ENCODE measurements at places on chromosomes 2 and 18. TPM values are rescaled to one million over a fixed set of nuclear protein-coding genes. Genes with fewer than 3 reads are reported as not detected.

MATN3 gene
- polyA plus RNA-seq: 0.81 TPM

TCF23 gene
- not detected for polyA plus RNA-seq

HOXD10 gene
- polyA plus RNA-seq: not detected

DUSP2 gene
- 1.2 TPM for polyA plus RNA-seq

MFSD2B gene
- 0.12 TPM for polyA plus RNA-seq

CMPK2 gene
- polyA plus RNA-seq: 3.1 TPM

TMEFF2 gene
- not detected for polyA plus RNA-seq

MPPE1 gene
- 14.4 TPM for polyA plus RNA-seq

TMEM198 gene
- 0.81 TPM for polyA plus RNA-seq

REG3A gene
- not detected for polyA plus RNA-seq

SLC11A1 gene
- polyA plus RNA-seq: 0.46 TPM

MAT2A gene
- 353 TPM for polyA plus RNA-seq

BMP10 gene
- polyA plus RNA-seq: not detected

KCNIP3 gene
- 2.1 TPM for polyA plus RNA-seq

SCYGR4 gene
- not detected for polyA plus RNA-seq

CLASP1 gene
- 16.3 TPM for polyA plus RNA-seq

MAL gene
- polyA plus RNA-seq: not detected

KIF1A gene
- 0.01 TPM for polyA plus RNA-seq

YES1 gene
- polyA plus RNA-seq: 27.8 TPM

C2orf15 gene
- 0.48 TPM for polyA plus RNA-seq

DCDC2C gene
- not detected for polyA plus RNA-seq

MORN2 gene
- polyA plus RNA-seq: 22.5 TPM

KCNG2 gene
- not detected for polyA plus RNA-seq

IL1A gene
- 146 TPM for polyA plus RNA-seq

CHRND gene
- not detected for polyA plus RNA-seq

RAD51AP2 gene
- polyA plus RNA-seq: 0.01 TPM

LYPD6B gene
- polyA plus RNA-seq: 30.8 TPM

GAL3ST2 gene
- polyA plus RNA-seq: not detected

CLEC4F gene
- not detected for polyA plus RNA-seq

DSG2 gene
- polyA plus RNA-seq: 117 TPM

RIT2 gene
- not detected for polyA plus RNA-seq

GLB1L gene
- 4.3 TPM for polyA plus RNA-seq

GNAL gene
- 30.0 TPM for polyA plus RNA-seq

GKN1 gene
- polyA plus RNA-seq: 0.49 TPM

SLC14A1 gene
- not detected for polyA plus RNA-seq

REG3G gene
- polyA plus RNA-seq: not detected

RAPH1 gene
- 1.7 TPM for polyA plus RNA-seq

REEP1 gene
- 0.72 TPM for polyA plus RNA-seq

MEP1B gene
- 0.03 TPM for polyA plus RNA-seq

MOCOS gene
- polyA plus RNA-seq: 2.2 TPM

TUBA3D gene
- polyA plus RNA-seq: not detected

CCDC121 gene
- 1.1 TPM for polyA plus RNA-seq

APCDD1 gene
- 8.5 TPM for polyA plus RNA-seq

VWA3B gene
- not detected for polyA plus RNA-seq

PRKAG3 gene
- polyA plus RNA-seq: not detected

SAG gene
- polyA plus RNA-seq: not detected

Data from keratinocyte (primary cell).